ENCODE measurements at places on chromosomes 3 and 15.

DNA sequence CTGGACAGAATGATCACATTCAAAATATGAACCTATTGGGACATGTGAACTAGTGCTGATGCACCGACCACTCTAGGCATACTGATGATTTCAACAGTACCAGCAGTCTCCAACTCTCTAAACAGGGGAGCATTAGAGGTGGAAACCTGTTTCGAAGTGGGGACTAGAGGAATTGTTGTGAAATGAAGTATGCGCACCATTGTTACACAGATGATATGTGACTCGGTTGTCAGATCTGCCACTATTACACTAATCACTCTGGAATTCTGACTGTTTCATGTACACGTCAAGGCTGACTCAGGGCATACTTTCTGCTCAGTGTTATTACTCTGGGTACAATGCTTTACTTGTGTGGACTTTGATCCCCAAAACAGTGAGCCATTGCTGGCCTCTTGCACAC lies 198.2 kb upstream of the UBE2E2 start:
- no peak for DNase-seq

- no peak for DNase-seq
These were observed 528 bp upstream of the NIT2 start for GRCh38 chr3:100333970-100334487.

DNA sequence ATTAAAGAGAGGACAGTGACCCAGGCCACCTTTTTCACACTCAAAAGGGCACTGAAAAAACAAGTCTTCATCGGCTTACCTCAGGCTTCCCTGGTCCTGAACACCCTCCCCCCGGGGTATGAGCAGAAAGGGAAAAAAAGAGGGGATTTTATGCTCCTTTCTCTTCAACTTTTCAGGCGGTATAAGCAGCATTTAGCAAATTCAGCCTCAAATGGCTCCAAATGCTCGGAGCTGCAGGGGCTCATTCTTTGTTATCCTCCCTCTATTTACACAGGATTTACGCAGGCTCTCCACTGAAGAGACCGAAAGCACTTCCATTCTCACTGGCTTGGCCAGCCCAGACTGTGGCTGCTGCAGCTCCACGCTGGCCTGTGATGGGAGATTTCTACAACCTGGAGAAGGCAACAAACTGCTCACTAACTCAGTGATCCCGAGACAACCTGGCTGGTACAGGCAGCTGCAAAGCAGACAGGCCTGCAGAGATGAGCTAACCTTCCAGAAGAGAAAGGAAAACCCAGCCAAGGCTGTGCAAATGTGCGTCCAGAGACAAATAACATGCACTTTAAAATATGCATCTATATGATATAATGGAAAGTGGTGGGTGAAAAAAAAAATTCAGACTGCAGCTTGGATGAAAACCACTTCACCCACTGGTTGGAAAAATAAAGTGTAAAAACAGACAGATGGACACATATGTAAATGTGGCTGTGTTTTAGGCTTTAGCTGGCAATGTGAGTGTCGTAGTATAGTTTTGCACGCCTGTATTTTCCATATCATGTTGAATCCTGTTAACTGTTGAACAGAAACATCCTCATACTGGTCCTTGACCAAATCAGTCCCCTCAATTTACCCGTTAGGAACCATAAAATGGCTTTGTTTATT lies 54.2 kb downstream of the MEIS2 start:
- DNase-seq, result peak; percentile 86

GRCh38 chr15:85704720-85705429 lies 89.8 kb downstream of the KLHL25 start:
- DNase-seq, result no peak

DNA sequence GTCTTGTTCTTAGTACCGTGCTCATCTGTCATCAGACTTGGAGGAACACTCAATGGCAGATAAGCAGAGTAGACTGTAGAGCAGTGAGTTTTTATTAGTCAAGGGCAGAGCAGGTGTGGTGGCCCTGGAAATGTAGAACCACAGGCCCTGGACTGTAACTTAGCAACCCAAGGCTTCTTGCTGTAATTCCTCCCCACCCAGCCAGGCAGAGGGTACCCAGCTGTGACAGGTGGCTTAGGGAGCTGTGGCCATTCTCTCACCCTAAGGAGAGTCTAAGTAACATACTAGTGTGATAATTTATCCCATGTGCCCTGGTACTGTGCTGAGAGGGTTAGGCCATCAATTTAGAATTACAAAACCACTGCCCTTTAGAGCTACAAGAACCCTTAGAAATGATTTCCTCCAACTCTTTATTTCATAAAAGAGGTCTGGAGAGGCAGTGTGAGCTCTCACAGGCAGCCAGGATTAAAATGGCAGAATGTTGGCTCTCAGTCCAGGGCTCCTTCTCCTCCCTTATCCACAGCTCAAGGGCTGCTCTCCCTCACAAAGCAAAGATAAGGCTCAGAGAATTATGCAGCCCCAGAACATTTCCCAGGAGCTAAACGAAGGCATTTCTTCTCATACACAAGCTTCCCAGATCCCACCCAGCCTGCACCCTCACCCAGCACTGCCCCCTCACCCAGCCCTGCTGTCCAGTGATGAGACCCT lies 3.0 kb downstream of the POMGNT2 start:
- no peak for DNase-seq

DNA sequence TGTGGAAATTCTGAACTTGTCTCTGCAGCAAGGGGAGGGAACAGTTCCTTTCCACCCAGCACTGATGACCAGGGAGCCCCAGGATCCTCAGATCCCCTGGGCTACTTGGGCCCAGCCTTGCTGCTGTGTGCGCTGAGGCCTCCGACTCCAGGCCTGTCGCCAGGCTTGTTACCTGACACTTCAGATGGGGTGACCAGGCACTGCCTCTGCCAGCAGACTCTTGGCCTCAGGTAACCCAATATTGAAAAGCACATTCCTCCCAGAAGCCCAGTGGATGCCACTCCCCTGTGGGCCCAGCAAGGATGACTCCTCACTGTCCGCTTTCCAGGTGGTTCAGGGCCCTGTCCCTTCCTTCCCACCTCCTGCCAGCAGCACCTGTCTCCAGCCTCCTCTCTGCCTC lies 3.5 kb upstream of the PLA2G4E start:
- DNase-seq, result no peak

DNA sequence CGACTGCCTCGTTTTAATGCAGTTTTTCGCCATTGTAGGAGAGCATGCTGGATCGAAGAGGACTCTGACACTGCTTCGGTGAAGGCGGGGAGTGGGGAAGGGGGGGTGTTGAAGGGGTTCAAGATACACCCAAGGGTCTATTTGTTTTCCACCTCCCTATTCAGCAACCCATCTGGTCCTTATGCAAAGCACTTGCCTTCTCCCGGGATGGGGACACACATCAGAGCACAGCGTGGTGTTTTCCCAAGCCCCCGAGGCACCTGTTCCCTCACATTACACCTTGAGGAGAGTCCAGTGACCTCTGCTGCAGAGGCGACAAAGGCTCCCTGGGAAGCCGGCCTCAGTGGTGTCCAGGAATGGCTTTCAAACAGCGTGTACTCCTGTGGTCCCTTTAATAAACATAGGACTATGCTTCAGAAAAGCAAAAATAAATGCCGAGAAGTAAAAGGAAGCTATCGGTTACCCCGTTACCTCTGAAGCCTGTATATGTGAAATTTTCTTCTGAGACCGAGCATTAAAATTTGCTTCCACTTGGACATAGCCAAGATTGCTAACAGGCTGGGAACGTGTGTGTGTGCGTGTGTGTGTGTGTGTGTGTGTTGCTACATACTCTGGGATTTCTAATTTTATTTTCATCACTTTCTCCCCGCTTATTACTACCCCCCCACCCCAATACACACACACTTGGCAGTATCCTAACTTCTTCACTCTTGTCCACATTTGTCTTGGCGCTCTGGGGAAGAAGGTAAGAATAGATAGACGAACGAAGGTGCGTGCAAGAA lies 53.2 kb downstream of the CCDC54 start:
- no peak for DNase-seq

- no peak for DNase-seq
These were observed 462.2 kb upstream of the RARB start for GRCh38 chr3:24965706-24966385.

DNA sequence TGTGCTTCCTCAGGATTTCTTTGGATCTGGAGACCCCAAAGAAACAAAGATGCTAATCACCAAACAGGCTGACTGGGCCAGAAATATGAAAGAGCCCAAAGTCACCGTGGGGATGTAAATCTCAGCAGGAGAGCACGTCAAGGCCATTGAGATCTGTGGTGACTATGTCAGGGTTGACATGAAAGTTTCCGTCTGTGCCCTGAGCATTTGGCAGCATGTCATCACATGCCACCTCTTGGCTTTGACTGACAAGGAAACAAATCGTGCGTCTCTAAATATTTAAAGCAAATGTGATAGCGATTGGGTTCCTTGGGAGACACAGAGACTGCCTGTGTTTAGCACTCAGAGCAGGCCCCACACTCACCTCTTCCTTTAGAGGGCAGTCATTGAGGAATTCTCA lies 35.2 kb downstream of the EFCAB12 start:
- no peak for DNase-seq

- no peak for DNase-seq
These were observed 229.1 kb upstream of the CBLB start for GRCh38 chr3:106097817-106098435.

GRCh38 chr3:147189016-147189415 lies 217.3 kb downstream of the ZIC4 start:
- DNase-seq, result no peak

- DNase-seq, result peak; percentile 58
These were observed at the start of gene HOMER2 for GRCh38 chr15:82952158-82953081. Gene HOMER2 (minus strand): TSS chr15:82952720. CDS start chr15:82952535, 185 bp downstream.

DNA sequence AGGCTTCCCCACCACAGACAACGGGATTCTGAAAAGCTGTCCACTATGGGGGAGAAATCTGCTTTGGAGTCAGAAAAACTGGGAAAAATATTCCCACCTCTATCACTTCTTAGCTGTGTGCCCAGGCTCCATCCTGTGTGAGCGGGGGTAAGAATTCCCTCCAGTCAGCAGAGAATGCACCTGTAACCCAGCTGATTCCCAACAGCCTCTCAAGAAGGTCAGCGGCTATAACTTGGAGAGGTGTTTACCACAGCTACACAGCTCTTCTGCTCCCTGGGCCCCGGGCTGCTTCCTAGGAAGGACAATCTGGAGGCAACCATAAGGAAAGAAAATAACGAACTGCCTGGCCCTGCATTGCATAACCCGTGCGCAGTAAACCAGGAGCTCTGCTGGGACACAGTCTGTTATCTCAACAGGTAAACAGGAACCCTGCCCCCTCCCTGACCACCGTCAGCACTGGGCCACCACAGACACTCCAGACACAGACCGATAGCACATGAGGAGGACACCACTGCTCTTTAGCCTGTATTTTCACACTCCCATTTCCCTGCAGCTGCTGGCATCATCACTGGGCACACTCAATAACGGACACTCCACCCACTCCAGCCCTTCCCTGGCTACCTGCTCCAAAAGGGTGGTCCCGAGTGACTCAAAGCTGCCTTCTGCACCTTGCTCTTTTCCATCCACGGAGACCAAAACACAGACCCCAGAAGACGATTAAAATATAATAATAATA lies 2.1 kb downstream of the RAB43 start:
- DNase-seq, result no peak

GRCh38 chr15:71103102-71103676 lies 12.1 kb upstream of the THSD4 start:
- peak; percentile 47 for DNase-seq

DNA sequence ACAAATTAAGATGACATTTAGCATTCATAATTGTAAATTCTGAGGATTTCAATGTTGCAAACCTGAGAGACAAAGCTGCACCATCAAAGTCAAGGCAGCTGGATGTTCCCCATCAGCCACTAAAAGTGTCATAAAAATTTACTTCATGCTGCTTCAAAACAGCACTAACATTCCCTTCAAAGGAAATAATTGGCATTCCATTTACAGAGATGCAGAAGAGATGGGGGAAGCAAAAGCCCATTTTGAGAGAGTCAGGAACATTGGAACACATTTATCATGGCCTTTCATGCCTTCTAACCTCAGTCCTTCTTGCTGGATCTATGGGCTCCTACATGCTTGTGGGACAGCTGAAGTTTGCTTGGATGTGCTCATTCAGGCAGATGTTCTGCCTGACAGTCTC lies 6.4 kb upstream of the TMEM158 start:
- no peak for DNase-seq

DNA sequence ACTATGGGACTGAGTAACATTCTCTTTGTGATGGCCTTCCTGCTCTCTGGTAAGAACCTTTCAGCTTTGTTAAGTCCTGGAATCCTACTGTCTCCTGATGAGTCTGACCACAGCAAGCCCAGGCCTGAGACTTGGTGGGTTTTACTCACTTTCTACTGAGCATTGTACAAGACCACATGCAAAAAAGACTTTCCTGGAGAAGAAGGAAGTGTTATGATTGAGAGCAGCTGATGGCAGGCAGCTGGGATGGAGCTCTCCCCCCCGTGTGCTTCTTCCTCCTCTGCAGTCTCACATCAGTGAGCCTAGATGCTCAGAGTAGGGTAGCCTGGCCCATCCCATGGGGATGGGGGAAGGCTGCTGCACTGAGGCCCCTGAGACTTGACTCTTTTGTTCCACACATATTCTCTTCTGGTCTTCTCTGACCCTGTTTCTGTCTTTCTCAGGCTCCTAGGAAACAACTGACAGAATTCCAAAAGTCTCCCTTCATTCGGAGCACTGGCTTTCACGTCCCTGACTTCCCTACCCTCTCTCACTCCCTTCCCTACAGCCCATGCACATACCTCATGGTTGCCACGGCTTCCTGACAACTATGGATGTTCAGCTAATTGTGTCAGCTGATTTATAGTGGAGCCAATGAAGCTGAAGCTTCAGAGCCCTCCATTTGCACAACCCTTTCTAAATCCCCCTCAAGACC lies 36.6 kb downstream of the CD86 start:
- DNase-seq, result no peak

DNA sequence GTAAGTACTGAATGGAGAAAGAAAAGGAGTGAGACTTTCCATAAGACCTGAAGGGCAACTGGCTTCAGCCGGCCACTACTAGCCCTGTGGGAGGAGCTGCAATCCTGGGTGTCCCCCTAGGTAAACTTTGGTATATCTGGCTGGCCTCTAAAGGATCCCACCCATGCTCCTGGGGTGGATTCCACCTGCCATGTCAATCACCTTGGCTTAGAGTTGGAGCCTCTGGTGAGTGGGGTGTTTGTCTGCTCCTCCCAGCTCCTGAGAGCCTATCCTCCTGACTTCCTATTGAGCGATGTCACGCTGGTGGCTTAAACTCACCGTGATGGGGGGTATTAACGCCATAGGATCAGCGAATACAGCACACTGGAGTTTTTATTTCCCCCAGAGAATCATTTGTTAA lies 2.6 kb downstream of the SPTBN5 start:
- DNase-seq, result no peak

DNA sequence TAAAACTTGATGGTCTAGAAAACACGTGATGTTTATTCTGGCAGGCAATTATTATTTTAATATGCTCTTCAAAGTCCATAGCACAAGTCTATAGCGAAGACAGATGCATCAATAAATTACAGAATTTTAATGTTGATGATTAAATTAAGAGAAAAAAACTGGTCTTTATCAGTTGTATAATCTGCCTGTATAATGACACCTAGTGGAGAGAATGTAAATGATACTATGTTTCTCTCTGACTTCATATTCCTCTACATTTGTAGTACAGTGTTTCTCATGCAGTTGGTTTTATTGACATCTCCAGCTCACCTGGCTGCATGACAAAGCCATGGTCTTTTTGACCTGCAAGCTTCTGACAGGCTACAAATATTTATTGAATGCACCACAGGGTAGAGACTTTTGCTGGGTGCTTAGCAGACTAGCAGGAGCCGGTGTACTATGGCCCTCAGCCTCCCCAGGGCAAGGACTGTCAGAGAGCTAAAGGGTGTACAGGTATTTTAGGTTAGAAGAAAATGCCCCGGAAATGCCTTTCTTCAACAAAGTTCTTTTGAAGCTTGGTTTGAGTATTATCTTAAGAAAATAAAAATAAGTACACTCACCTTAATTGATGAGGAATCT lies 289.9 kb downstream of the GAP43 start:
- no peak for DNase-seq
